ENCODE measurements at places on chromosomes 2 and 18.

DNA sequence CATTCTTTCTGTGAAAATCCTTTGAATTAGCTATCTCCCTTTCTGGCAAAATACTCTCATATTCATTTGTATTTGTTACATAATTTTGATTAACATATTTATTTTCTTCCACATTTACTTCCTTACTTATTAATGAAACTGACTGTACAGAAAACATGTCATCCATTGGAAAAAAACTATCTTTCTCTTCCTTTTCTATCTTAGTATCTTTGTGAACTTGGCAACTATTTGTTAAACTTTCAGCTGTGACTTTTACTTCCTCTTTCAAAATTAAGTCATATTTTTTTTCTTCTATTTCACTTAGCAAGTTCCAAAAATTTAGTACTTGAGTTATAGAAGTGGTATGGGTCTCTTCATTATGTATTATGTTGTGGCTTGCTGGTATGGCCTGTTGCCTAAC is 2.6 kb downstream of the RAD51AP2 start:
- no peak for DNase-seq

DNA sequence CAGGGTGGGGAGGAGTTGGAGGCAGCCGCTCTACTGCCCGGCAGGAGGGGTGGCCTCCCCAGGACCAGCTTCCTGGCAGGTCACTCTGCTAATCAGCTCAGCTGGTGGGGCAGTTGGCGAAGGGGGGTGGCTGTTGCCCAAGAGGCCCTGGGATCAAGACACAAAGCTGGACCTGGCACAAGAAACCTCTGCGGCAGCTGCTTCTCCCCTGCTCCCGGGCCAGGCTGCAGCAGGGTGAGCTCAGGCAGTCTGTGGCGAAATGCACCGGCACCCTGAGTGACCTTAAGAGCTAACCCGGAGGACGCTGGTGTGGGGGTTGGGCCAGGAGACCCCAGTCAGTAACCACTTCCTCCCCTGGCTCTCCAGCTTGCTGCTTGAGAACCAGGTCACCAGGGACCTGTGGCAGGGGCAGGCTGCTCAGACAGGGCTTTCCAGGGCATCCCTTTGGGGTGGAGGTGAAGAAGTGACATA is 31.1 kb downstream of the TOGARAM2 start:
- DNase-seq, result no peak

DNA sequence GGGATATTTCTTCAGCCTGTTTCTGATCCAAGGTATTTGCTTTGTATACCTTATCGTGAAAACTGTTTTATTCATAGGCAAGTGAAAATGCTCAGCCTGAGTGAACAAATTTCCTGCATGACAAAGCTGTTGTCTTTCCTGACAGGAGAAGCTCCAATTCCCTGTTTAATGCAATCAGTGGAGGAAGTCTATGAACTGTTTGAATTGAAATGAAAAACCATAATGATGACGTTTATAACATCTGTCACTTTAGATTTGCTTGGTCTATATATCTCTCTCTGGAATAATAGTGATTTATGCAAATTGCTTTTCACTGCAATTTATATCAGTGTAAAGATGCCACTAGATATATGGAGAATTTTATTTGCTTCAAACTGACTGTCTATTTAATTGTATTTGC is 239.4 kb upstream of the HNMT start:
- no peak for DNase-seq

GRCh38 chr2:86433137-86433536 is 8.0 kb upstream of the KDM3A start:
- DNase-seq, result no peak

- no peak for DNase-seq
Observed at GRCh38 chr2:71944183-71944550, 203.5 kb downstream of the CYP26B1 start.

- no peak for DNase-seq
Observed at GRCh38 chr2:120670371-120670770, 65.3 kb upstream of the GLI2 start.

DNA sequence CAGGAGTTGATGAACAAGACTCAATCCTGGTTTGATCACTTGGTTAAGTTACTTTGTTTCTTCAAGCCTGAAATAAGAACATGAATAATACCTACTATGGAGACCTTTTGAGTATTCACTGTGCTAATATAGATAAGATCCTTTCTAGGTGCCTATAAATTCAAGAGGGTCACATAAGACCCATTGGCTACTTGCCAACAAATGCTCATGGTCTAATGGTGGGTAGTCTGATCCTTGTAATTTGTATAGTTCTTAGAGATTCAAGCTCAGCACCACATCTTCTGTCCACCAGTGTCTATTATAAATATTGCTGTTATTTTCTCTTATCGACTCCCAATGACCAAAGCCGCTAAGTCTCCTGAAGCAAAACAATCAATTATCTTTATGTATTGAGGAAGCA is 27.4 kb upstream of the ACSL3 start:
- DNase-seq, result no peak

DNA sequence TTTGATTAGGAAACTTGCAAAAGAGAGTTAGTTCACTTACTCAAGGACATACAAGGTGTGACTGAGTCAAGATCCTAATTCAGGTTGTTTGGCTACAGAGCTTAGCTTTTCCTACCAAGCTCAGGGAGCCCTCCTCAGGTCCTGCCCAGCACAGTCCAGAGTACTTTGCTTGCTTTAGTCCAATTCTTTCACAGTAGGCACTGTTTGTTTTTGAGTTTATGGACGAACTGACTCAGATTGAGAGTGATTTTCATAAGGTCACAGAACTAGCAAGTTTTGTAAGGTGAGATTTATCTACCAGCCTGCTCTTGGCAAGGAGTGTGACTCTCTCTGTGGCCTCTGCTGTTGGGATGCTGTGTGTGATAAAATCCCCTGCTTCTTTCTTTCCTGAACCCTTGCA is 310.5 kb downstream of the PTPRM start:
- no peak for DNase-seq

- no peak for DNase-seq
Observed at GRCh38 chr2:20145497-20146193, 79.3 kb downstream of the SDC1 start.

DNA sequence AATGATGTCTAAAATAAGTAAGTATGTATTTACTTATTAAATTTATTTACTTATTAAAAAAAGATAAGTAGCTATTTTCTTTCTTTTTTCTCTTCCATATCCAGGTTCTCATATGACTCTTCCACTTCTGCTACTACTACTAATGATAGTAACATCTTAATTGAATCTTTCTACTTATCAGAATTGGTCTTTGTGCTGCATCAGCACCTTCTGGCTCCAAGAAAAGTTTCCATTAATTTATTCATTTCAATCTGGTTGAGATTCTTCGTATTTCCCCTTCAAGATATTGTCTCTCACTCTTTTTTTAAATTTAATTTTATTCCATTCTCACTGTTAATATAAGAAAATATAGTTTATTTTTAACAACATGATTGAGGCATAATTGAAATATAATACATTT is 1675.4 kb downstream of the DPP10 start:
- DNase-seq, result no peak

DNA sequence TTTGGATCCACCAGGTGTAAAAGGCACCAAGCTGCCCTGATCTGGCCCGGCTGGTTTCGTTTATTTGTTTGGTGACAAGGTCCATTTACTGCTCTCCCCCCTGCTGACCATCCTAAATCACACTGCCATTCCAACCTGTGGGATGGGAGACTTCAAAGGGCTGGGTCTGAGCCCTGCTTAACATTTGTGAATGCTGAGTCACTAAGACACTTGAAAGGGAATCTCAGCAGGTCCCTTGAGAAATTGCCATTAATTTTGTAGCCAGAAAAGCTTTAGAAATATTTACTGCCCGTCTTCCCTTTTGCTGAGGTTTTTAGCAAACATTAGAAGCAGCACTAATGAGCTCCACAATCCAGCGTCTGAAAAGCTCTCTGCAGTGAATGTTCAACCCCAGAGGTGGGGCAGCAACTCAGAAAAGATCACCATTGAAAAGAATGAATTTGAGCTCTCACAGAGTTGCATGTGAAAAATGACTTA is 133.8 kb downstream of the ARL4C start:
- no peak for DNase-seq

- DNase-seq, result no peak
Observed at GRCh38 chr2:236612737-236613136, 43.1 kb downstream of the ACKR3 start.

DNA sequence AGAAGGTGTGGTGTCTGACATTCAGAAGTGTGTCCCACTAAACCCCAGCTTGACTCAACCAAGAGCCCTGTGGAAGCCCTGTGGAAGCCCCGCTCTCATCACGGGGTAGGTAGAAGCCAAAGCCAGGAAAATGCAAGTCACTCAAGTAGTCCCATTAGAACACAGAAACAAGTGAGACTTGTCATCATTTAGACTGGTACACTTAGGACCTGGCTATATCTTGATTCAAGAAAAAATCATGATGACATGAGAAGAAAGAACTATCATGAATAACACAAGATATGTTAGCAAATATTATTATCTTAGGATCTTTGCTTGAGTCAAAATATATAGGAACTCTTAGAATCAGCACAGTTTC is 28.2 kb upstream of the SULT1C4 start:
- no peak for DNase-seq

DNA sequence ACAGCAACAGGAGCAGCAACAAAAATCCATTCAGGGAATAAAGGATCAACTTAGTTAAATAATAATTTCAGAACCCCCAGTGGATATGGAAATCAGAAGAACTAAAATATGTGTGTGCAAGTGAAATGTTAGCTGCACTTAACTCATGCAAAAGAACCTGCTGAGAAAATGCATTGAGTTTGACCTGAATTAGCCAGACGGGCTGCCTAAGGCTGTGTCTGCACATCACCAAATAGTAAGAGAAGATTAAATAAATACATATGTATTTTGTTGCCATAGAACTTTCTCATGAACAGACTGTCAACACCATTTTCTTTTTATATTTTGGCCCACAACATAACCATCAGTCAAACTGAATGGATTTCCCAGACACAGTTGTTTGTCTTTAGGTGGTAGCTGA is 262.0 kb upstream of the PIK3C3 start:
- DNase-seq, result no peak

DNA sequence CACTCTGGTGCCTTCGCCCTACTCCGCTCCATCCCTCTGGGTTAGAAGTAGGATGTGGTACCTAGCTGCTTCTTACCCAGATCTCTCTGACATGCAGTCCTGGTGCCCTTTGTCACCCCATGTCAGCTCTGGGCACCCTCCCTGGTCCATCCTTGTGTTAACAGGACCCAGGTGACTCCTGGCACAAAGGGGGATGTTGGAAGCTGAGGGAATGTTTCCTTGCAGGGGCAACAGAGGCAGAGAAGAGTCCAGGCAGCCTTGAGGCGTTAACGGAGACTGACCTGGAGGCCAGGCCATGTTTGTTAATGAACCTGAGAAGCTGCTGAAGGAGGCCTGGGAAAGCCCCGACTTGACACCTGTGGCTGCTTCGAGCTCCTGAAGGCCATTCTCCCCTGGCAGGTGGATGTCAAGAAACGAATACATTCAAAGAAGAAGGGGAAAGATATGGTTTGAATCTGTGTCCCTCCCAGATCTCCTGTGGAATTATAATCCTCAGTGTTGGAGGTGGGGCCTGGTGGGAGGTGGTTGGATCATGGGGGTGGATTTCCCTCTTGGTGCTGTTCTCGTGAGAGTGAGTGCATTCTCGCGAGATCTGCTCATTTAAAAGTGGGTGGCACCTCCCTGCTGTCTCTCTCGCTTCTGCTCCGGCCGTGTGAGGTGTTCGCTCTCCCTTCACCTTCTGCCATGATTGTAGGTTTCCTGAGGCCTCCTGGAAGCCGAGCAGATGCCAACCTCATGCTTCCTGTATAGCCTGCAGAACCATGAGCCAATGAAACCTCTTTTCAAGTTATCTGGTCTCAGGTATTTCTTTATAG is 31.4 kb downstream of the NPPC start:
- DNase-seq, result no peak

DNA sequence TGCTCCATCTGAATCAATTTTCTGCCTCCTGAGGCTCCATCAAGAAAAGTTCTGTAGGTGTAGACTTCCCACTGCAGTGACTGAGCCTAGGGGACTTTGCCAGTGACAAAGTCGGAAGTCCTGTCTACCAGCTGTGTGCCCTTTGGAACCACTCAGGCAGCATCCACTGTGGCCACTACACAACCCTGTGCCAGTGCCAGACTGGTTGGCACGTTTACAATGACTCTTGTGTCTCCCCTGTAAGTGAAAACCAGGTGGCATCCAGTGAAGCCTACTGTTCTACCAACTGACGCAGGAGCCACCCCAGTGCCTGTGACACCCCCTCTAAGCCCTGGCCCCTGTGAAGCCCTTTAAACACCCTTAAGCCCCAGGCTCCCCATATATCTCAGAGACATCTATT is 132.1 kb upstream of the SERPINE2 start:
- DNase-seq, result no peak

GRCh38 chr2:178072383-178073301 is at the start of gene PDE11A:
Gene PDE11A (minus strand): TSS chr2:178072777. CDS start chr2:178072437, 340 bp downstream.
- DNase-seq, result peak; percentile 75

GRCh38 chr18:47931718-47932103 is 1.3 kb upstream of the SMAD2 start:
- no peak for DNase-seq

- no peak for DNase-seq
Observed at GRCh38 chr18:44893045-44893706, 212.5 kb downstream of the SETBP1 start.

GRCh38 chr2:1226766-1227165 is 186.5 kb upstream of the TPO start:
- no peak for DNase-seq

GRCh38 chr2:71003396-71003795 is 8.7 kb upstream of the TEX261 start:
- no peak for DNase-seq

- no peak for DNase-seq
Observed at GRCh38 chr2:126784621-126785020, 114.1 kb upstream of the TEX51 start.

- no peak for DNase-seq
Observed at GRCh38 chr2:182907081-182907830, 40.8 kb upstream of the FRZB start.

GRCh38 chr2:240884221-240884620 is 11.7 kb downstream of the MAB21L4 start:
- no peak for DNase-seq
